ENCODE measurements at places on chromosomes 1 and 21.

GRCh38 chr1:54275349-54275748 is 75.4 kb downstream of the MRPL37 start:
- peak; percentile 30 for DNase-seq

GRCh38 chr1:27959792-27960603 is at the start of gene XKR8:
Gene XKR8, plus strand, starts transcription at chr1:27959973. Its CDS starts 97 bp downstream, at chr1:27960070.
- DNase-seq: peak; percentile 82

DNA sequence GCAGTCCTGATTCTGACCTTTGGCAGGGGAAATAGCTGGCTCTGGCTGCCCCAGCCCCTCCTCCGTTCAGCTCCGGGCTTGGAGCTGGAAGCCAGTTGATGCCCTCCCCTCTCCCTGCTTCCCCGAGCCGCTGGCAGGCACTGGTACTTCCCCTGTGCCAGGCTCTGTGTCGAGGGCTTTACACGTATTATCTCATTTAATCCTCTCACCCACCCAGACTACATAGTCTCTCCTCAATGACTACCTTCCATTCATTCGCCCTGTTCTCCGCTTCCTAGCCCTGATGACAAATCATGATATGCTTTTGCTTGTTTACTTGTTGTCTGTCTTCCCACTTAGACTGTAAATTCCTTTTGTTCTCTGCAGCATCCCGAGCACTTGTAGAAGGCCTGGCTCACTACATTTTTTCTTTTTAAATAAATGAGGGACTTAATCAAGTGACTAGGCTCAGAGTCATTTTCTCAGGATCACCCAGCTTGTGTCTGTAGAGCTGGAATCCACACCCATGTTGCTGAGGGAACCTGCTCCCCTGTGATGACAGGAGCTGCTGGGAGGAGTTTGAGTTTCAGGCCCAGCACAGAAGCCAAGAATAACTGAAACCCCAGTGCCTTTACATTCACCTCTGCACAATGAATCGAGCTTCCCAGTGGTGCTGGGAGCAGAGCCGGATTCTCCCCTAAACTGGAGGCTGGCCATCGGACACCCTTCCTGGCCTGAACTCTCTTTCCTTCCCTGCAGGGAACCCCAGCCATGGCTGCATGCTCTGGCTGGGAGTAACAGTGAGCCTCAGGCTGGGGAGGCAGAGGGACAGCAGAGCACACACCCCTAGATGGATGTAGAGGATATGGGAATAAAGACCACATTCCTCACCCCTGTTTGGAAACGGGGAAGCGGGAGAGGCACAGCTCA is 58.3 kb downstream of the UBIAD1 start:
- no peak for DNase-seq

- DNase-seq: no peak
These were observed 94.7 kb downstream of the PLPP3 start for GRCh38 chr1:56484695-56485094.

- no peak for DNase-seq
These were observed 15.9 kb upstream of the PLCH2 start for GRCh38 chr1:2460203-2460602.

- DNase-seq: no peak
These were observed 8.0 kb downstream of the ADGRL2 start for GRCh38 chr1:81808760-81809159.

DNA sequence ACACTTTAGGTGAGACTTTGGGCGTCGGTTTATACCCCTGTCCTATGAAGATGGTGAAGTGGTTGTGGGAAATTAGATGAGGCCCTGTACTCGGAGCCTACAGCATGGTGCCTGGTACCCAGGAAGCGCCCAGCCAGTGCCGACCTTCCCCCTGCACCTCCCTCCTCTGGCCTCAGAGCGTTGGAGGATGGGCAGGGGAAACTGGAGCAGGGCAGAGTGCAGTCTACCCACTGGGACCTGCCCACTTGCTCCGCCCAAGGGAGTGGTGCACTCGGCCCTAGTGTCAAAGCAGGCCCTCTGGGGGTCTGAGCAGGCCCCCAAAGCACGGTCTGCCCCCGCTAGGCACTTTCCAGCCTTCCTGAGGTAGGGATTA is 13.0 kb upstream of the TTC22 start:
- DNase-seq: no peak

DNA sequence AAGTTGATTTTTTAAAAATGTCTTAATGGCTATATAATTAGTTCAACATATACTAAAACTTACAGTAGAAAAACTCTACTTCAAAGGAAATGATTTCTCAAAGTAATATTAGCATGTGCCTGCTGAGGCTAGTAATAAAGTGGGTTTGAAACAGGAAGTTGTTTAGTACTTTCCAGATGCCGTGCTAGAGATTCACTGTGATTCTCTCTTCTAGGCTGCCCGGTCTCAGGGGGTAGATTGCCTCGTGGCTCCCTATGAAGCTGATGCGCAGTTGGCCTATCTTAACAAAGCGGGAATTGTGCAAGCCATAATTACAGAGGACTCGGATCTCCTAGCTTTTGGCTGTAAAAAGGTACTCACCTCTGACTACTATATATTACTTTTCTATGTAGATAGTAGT is 9.1 kb downstream of the EXO1 start:
- no peak for DNase-seq

- DNase-seq: no peak
These were observed 456.6 kb downstream of the RPS6KC1 start for GRCh38 chr1:213507472-213508223.

GRCh38 chr1:169295425-169295824 is 72.2 kb downstream of the NME7 start:
- DNase-seq: no peak

GRCh38 chr1:155245163-155245524 is 10.1 kb downstream of the ENTREP3 start:
- DNase-seq: no peak

GRCh38 chr1:168428063-168428731 is 115.6 kb downstream of the XCL2 start:
- no peak for DNase-seq

- DNase-seq: no peak
These were observed 78.4 kb upstream of the RGS21 start for GRCh38 chr1:192238421-192238820.

DNA sequence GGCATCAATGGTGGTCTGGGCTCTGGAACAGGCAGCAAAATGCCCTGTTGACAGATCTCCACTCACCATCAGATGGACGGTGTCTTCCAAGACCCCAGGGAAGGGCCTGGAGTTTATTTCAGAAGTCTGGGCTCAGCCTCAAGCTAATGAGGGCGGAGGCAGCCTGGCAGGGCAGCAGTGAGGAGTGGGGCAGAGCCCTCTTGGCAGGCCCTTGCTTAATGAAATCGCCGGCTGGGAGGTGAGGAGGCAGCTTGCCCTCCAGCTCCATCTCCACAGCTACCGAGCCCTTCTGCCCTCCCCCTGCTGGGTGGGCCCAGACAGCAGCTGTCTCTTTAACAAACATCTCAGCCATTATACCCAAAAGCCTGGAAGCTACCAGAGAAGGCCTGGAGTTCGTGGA is 22.0 kb upstream of the GRIK3 start:
- DNase-seq: no peak

- DNase-seq: no peak
These were observed 13.8 kb upstream of the MYOC start for GRCh38 chr1:171666114-171666769.

- peak; percentile 73 for DNase-seq
These were observed 97.8 kb upstream of the LPGAT1 start for GRCh38 chr1:211928290-211928801.

DNA sequence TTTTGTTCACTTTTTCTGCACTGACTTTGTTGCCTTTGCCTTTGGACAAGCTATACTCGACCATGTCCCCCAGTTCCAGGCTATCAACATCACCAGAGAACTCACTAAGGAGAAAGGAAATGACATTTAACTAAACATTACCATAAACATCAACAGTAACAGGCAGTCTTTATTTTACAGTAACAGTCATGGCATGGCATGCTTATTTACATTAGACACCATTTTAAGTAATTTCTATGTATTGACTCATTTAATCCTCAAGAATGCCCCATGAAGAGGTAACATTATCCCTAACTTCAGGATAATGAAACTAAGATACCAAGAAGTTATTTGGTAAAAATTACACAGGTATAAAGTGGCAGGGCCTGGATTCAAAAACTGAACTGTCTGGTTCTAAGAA is 8.7 kb upstream of the NRAS start:
- DNase-seq: no peak

GRCh38 chr1:161440312-161440894 is 64.9 kb upstream of the FCGR2A start:
- peak; percentile 84 for DNase-seq

DNA sequence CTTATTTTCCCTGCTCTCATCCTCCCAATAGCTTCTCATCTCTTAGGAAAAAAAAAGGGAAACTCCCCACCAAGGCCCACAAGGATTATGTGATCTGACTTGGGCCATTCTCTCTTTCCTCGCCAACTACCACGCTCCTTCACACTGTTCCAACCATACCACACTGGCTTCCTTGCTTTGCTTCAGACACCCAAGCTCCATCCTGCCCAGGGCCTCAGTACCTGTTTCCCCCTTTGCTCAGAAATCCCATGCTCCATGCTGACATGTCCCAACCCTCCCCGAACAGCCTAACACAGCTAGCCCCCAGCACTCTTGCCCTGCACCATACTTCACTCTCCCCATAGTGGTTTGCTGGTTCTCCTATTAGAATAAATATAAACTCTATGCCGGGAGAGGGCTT is 39.2 kb downstream of the MAB21L3 start:
- no peak for DNase-seq

DNA sequence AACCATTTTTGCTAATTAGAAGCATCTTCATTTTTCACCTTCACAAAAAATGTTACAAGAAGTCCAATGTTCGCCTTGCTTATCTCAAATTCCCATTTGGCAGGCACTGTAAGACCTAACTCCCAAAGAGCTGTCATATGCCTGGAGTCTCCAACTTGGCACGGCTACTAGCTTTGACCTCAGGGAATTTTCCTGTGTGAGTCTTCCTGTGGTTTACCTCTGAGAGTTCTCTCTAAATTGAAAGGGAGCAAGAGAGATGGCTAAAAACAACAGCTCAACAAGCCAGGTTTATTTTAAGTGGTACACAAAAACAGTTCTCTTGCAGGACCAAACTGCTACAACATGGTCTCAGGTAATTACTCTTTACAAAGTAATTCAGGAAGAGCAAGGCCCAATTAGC is 756.0 kb upstream of the ADGRL2 start:
- peak; percentile 29 for DNase-seq

- DNase-seq: no peak
These were observed 4.4 kb downstream of the TTC34 start for GRCh38 chr1:2796890-2797740.

- DNase-seq: peak; percentile 50
These were observed 15.5 kb upstream of the SLC2A5 start for GRCh38 chr1:9084906-9085305.

DNA sequence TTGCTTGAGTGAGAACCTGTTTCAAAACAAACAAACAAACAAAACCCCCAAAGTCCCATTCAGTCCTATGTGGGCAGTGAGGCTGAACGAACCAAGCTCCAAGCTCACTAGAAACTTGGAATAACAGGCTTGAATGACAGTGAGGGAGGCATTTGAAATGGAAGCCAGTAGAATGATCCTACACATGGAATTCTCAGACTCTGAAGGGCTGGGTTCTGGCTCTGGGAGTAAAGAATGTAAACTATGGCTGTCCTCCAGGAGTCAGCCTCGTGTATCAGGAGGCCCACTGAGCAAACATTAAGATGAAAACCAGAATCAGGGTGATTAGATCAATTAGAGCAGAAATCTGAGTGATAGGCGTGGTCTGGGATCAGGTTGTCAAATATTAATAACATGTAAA is 14.9 kb downstream of the PCP4L1 start:
- DNase-seq: no peak

DNA sequence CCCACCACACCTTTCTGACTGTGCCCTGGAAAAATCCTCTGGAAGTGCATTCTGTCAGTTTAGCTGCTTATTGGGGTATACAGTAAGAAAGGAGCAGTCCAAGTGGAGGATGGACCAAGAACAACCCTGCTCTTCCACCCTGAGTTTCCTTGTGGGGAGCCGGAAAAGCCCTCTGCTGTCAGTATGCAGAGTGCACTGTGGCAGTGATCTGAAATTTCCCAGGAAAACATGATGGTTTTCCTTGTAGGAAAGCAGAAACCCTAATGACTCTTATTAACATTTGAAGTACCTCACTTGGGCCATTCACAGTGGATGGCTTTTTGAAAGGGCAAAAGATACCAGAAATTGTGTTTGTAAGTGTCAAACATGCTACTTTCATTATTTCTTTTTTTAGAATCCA is 20.5 kb downstream of the ELAVL4 start:
- no peak for DNase-seq

- DNase-seq: peak; percentile 82
These were observed 434.6 kb upstream of the CHRM3 start for GRCh38 chr1:238951809-238952208.

DNA sequence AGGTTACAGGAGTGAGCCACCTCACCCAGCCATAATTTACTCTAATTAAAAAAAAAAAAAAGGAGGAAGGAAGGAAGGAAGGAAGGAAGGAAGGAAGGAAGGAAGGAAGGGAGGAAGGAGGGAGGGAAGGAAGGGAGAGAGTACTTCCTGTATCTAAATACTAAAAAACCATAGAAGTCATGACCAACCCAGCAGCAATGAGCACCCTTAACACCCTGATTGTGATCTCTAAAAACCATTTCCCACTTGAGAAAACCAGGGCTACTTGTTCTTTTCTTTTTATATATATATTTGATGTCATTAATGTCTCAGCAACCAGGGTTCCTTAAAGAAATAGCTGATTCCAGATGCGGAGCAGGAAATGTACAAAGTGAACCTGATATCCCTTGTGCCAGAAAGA is 31.2 kb downstream of the ARID4B start:
- DNase-seq: no peak

DNA sequence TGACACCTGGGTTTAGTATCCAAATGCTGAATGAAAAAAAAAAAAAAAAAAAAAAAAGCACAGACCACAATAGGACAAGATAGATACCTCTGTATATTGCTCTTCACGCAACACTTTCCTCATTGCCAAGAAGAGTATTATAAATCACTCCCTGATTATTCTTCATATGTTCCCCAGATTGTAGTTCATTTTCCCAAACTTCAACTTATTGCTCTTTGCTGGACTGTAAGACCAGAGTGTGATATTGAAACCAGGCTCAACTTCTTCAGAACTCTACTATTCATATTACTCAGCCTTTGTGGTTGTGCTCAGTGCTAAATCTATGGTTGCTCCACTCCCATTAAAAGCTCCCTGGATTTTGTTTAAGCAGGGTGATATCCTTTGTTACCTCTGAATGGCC is 180.4 kb downstream of the NTMT2 start:
- no peak for DNase-seq

- DNase-seq: peak; percentile 25
These were observed 876 bp downstream of the ALDH9A1 start for GRCh38 chr1:165697491-165697880.

DNA sequence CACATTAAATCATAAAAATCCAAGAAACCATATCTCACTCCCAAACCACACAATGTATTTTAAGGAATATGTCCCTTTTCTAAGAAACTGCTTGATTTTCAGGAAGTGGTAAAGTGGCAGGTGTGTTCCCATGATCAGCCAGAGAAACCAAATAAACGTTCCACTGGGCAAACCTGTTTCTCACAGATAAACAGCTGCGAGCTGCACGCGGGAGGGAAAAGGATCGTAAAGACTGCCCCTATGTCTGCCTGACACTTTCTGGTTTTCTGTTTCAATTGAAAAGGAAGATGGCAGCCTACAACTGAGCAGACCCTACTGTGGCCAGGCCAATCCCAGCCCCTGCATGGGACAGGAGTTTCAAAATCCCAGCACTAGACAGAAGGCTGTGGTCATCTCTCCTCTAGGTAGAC is 36.6 kb downstream of the HIVEP3 start:
- no peak for DNase-seq

- no peak for DNase-seq
These were observed 3.7 kb upstream of the RHEX start for GRCh38 chr1:206049293-206049692.
